ENCODE measurements at places on chromosomes 3 and 15.

GRCh38 chr15:100612539-100612938, 10.2 kb downstream of the ASB7 start:
- DNase-seq: no peak

GRCh38 chr3:193335031-193335430, 43.5 kb downstream of the ATP13A5 start:
- DNase-seq: no peak

GRCh38 chr15:92605225-92605944, 50.2 kb downstream of the FAM174B start:
- DNase-seq: no peak

DNA sequence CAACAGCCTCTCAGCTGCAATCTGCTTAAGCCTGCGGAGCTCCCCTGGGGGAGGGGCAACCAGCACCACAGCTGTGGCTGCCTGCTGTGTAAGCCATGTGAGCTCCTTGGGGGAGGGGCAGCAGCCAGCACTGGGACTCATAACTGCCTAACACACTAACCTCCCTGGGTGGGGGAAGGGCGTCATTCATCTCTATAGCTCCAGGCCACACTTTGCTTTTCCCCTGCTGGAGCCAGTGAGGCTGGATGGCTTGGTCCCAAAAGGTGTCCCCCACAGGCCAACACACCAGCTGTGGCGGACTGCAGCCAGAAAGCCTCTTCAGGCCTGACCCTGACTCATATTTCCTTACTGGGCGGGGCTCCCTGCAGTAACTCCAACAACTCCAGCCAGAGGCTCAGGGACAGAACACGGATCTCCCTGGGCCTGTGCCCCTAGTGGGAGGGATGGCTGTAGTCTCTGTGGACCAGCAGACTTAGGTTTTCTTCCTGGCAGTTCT, 129.8 kb downstream of the PPM1L start:
- no peak for DNase-seq

DNA sequence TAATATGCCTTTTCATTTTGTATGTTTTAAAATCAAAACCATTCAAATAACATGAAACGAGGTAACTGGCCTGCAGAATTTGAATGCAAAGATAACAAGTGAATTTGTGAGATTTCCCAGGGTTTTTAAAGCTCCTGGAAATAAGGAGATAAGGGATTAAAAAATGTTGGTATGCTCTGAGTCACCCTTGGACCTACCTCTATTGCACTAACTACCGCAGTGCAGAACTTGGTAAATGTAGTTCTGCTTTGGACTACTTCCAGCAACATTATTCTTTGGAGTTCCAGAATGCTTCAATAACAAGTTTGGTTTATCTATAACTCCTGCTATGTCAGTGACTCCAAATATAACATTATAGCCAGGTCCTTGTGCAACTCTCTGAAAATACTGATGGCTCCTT, 201.7 kb downstream of the GAP43 start:
- no peak for DNase-seq

GRCh38 chr3:144586382-144586781, 614.8 kb downstream of the DIPK2A start:
- no peak for DNase-seq

DNA sequence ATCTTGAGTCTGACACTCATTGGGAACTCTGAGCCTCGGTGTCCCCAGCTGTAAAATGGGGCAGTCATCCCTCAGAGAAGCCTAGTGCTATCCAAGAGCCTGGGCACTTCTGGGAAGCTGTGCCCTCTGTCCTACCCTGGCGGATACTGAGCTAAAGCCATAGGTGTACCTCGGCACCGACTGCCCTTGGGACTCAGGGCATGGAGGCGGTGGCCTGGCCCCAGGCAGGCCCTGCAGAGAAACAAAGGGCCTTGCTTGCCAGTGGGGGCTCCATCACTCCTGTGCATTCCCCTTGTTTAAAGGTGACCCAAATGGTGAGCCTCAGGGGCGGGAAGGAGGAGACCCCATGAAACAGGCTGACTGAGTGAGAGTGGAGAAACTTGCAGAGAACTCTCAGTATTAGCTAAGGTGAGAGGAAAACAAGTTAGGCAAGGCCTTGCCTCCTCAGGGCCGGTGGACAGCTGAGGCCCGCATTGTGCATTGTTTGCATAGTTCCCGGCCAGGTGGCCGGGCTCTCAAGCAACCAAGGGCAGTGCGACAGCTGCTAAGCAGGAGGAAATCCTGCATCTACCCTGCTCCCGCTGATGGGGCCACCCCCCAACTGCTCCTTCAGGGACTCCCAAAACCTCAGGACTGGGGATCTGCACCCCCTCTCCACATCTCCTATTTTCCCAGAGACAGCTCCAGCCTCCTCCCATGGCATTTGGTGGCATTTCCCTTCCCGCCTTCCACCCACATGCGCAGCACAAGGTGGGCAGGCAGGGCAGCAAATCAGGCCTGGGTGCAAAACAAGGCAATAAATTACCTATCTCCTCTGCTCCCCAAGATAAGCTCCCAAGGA, 4.3 kb downstream of the PFKFB4 start:
- DNase-seq: no peak

DNA sequence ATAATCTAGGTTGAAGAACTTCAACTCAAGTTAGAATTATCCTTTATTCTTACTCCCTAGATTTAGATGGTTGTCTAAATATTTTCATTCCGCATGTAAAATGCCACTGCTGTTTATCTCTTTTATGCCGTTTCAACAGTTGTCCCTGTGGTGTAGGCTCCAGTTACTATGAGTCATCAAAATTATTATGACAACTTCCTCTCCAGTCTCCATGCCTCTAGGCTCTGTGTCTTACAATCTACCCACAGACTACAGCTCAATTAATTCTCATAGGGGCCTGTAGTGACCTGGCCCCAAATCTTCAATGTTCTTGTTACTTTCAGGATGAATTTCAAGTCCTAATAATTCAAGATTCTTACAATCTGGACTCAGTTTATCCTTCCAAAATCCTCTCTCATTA, 105.8 kb upstream of the UNC13C start:
- DNase-seq: no peak

DNA sequence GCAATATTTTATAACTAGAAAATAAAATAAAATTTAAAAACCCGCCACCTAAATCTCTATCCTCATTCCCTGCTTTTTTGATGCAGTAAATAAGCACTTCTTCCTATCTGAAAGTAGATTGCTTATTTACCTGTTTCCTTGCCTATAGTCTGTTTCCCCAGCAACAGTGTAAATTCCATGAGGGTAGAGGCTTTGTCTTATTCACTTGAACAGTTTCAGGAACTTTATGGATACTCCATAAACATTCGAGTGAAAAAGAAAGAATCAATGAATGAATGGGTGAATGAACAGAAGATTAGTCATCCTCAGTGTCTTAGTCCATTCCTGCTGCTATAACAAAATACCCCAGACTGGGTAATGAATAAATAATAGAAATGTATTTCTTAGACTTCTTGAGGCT, 41.7 kb downstream of the SHC4 start:
- no peak for DNase-seq

Measured in T follicular helper cell (primary cell).